Endodermal cell (in vitro differentiated cells): ENCODE measurements at places on chromosomes 16 and 17. TPM values are rescaled to one million over a fixed set of nuclear protein-coding genes. Genes with fewer than 3 reads are reported as not detected.

CASKIN2 gene
- total RNA-seq: 27.1 and 31.0 TPM in 2 replicates

FAM117A gene
- total RNA-seq: 13.8 to 16.4 TPM (median 15.4 TPM) in 3 replicates

LITAFD gene
- total RNA-seq: not detected in 2 replicates

GAS2L2 gene
- total RNA-seq: 0.17 TPM in 1 of 3 replicates, not detected in the others

ADCY9 gene
- total RNA-seq: 0.84 to 1.2 TPM (median 0.99 TPM) in 3 replicates

TNFRSF13B gene
- 0.78 to 3.3 TPM (median 0.97 TPM) in 3 replicates for total RNA-seq

LGALS9B gene
- total RNA-seq: not detected in 2 replicates

GP1BA gene
- not detected in 3 replicates for total RNA-seq

CCDC102A gene
- total RNA-seq: 6.0 to 7.1 TPM (median 6.7 TPM) in 3 replicates

LDHD gene
- 1.3 to 4.3 TPM (median 3.5 TPM) in 3 replicates for total RNA-seq

ZNF750 gene
- not detected in 2 replicates for total RNA-seq

ZPBP2 gene
- total RNA-seq: not detected in 3 replicates

HIC1 gene
- 0.07 and 0.57 TPM in 2 replicates for total RNA-seq

KCNH4 gene
- total RNA-seq: not detected in 3 replicates

TELO2 gene
- 81.0 and 91.7 TPM in 2 replicates for total RNA-seq

TBC1D3K gene
- not detected in 3 replicates for total RNA-seq

HOXB2 gene
- total RNA-seq: not detected in 2 replicates

C16orf89 gene
- total RNA-seq: 0.34 and 0.51 TPM in 2 replicates

SLC6A2 gene
- 1.1 and 1.2 TPM in 2 replicates for total RNA-seq

CCL3 gene
- total RNA-seq: not detected in 2 replicates

SLC38A8 gene
- total RNA-seq: not detected in 3 replicates

NPIPB13 gene
- 14.1 and 18.3 TPM in 2 replicates for total RNA-seq
